NCI-H526 (cell line): ENCODE measurements at places on chromosomes 2 and 18.

DNA sequence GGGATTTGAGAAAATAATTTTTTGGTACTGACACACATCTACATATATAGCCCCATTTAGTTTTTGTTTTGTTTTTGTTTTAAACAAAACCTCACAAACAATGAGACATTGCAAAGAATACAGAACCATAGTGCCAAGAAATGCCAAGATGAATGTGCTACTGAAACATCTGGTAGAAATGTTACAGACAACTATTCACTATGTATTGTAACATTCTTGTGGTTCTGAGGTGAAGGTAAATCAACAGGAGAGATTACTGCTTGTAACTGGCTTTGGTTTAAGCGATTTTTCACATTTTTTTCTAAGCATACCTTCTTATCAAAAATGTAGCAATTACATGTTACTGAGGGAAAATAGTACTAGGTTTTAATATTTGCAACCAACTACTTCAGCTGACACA, 281.3 kb downstream of the ZNF804A start:
- DNase-seq = no peak

DNA sequence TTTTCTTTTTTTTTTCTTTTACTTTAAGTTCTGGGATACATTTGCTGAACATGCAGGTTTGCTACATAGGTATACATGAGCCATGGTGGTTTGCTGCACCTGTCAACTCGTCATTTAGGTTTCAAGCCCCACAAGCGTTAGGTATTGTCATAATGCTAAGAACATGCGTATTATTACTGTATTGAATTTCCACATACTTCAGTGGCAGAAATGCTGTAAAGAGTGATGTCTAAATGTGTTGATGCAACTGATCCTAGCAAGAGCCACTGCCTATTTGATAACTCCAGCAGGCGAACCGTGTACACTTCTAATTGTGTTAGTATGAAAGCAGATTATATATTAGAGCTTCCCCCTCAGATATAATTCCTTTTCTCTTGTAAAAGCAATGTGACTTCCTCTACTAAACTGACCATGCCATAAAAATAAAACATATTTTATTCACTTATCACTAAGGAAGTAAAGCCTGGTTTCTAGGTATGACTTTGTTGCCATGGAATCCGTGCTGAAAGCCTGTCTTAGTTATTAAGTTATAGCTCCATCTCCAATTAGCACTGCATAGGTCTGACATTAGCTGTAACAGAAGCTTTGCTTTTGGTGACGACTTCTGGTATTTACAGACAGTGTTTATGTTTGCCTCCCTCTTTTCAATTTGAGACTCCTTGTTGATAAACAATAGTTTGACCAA, 280.0 kb downstream of the GALR1 start:
- DNase-seq = no peak

- DNase-seq = no peak
Measured at GRCh38 chr2:39275016-39275415, 31.2 kb upstream of the CDKL4 start.

DNA sequence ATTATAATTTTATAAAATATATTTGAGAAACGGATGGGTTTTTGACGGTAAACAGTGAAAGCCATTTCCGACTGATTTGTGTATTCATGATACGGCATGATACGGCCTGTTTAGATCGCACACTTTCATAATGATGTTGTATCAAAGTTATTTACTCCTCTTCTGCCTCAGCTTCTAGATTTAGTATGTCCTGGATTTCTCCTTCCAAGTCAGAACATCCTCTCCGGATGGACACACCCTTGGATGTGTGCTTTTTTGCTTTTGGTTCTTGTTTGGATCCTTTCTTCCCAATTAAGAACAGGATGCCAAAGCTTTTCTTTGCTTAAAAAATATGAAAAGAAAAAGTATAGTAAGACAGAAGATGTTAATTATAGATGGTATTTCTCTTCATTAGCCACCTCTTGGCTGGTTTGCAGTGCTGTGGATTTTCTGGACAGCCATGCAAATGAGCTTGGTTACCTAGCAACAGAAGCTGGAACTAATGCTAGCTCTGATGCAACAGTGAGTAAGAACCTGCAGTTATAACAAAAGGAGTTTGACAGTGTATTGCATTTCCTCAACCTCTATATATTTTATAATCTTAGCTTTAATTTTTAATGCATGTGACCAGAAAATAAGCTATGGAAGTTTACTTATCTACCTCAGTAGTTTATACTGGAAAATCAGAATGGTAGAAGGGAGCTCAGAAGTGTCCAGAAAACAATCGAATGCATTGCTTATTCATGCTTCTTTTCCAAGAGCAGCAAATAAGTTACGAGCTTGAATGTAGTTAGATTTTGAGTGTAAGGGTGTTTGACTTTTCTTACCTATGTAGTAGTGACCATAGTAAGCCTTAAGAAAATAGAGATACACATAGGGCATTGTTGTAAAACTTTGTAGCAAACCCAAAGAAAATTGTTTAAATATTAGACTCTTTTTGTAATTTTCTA, 27.9 kb downstream of the RMND5A start:
- DNase-seq = peak; percentile 86
